ENCODE measurements at places on chromosomes 12 and 14.

GRCh38 chr12:51971679-51972421 is 20.4 kb downstream of the ACVR1B start:
- no peak for DNase-seq

- no peak for DNase-seq
These were observed 879 bp downstream of the EDDM3A start for GRCh38 chr14:20746566-20746965.

DNA sequence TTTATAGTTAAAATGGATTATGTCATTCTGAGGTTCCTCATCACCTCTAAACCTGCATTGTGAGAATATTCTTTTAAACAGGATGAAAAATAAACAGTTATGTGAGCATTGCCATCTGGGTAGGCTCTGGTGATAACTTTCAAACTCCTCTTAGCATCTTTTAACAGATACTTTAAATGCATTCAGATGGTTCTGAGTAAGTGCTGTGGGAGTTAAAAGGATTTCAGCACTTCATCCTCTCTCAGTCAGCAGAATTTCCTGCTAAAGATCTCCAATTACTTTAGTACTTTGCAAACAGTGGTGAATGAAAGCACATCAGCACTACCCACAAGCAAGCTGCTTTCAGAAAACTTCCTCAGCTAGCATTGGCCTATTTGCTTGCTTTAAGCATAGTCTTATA is 59.3 kb upstream of the TMTC1 start:
- DNase-seq: no peak

DNA sequence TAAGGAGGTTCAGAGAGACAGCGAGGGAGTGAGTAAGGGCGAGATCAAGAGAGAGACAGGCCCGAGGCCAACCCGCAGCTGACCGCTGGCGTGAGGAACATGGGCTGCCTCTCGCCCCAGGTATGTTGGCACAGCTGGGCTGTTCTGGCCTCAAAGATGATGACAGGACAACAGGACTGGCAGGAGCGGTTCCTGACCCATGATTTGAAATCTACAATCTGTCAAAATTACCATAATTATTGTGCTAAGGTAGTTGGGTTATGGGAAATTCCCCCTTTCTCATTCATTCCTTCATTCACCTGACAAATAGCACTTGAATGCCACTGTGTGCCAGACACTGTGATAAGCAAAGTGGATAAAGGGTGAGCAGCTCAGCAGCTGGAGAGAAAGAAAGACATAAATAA is 5.1 kb upstream of the ENDOU start:
- no peak for DNase-seq

- no peak for DNase-seq
These were observed 130.3 kb downstream of the PTPN11 start for GRCh38 chr12:112549031-112549430.

GRCh38 chr12:33432992-33433391 is 6.6 kb downstream of the SYT10 start:
- no peak for DNase-seq

- no peak for DNase-seq
These were observed 250.0 kb upstream of the E2F7 start for GRCh38 chr12:77315407-77315806.

GRCh38 chr12:101852998-101853397 is 22.2 kb upstream of the GNPTAB start:
- DNase-seq: no peak

DNA sequence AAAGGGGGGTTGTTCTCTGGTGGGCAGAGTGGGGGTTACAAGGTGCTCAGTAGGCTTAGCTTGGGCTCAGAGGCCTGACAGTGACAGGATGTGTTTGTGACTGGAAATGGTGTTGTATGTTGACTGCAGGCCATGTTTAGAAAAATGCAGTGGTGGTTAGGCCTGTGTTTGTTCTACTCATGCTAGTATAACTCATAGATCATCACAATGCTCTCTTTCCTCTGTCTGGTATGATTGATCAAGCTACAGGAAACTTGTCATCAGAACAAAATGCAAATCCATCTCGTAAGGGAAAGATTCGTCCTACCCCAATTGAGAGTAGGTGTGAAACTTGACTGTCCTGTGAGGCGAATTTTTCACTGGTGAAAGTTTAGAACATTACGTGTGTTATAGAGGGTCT is 11.8 kb downstream of the TPH2 start:
- no peak for DNase-seq

DNA sequence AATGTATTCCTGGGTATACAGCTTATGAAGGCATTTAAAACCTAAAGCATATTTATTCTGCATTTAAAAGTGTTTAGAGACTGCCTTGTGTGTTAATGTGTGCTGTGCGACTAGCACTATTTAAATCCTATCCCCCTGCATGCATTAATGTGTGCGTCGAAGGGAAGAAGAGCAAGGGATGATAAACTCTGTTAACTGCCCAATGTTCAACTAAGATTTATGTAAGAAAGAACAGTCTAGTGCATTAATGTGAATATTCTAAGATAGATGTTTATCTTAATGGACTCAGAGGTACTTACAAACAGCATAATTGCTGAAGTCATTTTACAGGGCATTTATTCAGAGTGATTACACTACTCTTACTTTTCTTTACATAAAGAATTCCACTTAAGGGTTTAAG is 424.8 kb downstream of the DIO2 start:
- no peak for DNase-seq

- DNase-seq: no peak
These were observed 162.9 kb downstream of the FUT8 start for GRCh38 chr14:65575389-65575788.

- DNase-seq: no peak
These were observed 38.9 kb downstream of the C14orf132 start for GRCh38 chr14:96077983-96078624.

- DNase-seq: no peak
These were observed 59.5 kb downstream of the ETNK1 start for GRCh38 chr12:22684140-22685118.

- DNase-seq: no peak
These were observed 16.4 kb upstream of the AMN1 start for GRCh38 chr12:31745242-31745641.

- no peak for DNase-seq
These were observed 102.7 kb downstream of the GPR135 start for GRCh38 chr14:59362513-59362912.

GRCh38 chr12:105227879-105228278 is 8.1 kb downstream of the APPL2 start:
- no peak for DNase-seq

- DNase-seq: no peak
These were observed 85.0 kb downstream of the SYNE3 start for GRCh38 chr14:95431199-95432143.

- no peak for DNase-seq
These were observed 800.5 kb downstream of the NRXN3 start for GRCh38 chr14:78970677-78971076.

- DNase-seq: no peak
These were observed 3.5 kb downstream of the CPNE6 start for GRCh38 chr14:24074625-24075484.

GRCh38 chr12:92769124-92769901 is 66.5 kb downstream of the PLEKHG7 start:
- DNase-seq: no peak

- DNase-seq: no peak
These were observed 21.3 kb upstream of the RIN3 start for GRCh38 chr14:92492258-92492657.
